G401 (cell line): ENCODE measurements at places on chromosomes 7 and 10.

DNA sequence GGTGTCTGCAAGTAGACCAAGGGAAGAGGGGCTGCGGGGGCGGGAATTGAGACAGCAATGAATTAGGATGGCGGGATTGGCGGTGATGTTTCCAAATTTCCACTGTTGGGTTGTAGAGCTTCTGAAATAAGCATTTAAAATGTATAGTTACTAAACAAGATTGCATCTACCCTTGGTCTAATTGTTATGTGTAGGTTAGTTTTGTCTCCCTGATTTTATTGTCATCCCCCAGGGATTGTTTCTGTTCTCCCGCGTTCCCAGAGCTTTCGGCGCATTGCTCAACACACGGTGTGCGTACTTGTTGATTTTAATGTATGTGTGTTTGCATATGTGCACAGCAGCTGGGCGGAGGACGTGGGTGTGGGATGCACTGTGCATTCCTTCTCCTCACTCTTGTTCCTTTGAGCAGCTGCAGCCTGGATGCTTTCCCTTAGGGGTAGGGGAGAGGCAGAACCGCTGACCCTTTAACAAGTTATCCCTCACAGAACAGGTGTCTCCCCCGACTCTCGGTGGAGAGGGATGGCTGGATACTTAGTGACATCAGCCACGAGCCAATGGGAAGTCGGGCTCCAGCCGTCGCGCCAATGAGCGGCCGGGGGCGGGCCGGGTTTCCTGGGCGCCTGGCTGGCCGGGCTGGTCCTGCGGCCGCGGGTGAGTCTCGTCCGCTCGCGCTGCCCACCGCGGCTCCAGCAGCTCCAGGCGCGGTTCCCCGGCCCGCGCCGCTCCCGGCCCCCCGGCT lies at the start of gene TSPAN33:
TSS of gene TSPAN33 (plus strand) at position 613 of the 739 bp plus-strand sequence. CDS start 274 bp downstream, outside the sequence.
- DNase-seq: peak; percentile 90

DNA sequence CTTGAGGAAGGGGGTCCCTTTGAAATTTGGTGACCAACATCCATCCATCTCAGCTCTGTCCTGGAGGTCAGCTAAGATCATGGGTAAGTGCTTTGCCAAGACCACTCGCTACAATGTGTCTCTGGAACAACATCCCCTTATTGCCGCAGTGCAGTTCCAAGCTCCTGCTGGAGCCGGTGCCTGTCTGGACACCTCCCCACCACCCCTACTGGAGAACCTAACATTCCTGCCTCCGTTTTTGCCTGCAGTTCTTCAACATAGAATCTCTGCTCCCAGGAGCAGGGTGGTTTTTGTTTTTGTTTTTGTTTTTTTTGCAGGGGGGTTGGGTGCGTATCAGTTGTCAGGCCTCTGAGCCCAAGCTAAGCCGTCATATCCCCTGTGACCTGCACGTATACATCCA lies 51.2 kb upstream of the FXYD4 start:
- no peak for DNase-seq

DNA sequence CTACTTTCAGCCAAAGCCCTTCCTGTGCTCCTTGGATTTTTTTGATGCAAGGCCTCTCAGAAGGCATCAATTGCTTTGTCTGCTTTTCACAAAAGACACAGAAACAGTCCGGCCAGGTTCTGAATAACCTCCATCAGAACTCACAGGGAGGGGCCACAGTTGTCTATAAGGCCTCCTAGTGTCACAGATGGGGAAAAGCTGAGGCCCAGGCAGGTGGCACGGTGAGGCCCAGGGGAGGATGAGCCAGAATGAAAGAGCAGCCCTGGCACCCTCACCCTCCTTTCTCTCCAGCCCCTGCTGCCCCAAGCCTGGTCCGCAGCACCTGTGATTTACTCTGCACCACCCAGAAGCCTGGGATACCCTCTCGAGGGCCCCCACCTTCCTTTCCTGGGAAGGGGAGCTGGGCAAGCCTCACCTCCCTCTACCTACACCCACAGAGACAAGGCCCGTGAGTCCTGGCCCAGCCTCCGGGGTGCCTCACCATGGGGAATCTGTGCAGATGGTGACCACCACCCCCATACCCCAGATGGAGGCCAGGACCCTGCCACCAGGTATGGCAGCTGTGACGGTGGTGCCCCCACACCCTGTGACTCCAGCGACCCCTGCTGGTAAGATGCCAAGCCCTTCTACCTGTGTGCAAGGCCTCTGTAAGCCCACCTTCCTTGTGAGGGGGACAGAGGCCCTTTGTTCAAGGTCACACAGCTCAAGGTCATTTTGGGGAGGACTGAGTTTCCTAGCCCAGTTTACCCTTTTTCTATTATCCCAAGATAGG lies 26.2 kb upstream of the ZNF467 start:
- DNase-seq: no peak

DNA sequence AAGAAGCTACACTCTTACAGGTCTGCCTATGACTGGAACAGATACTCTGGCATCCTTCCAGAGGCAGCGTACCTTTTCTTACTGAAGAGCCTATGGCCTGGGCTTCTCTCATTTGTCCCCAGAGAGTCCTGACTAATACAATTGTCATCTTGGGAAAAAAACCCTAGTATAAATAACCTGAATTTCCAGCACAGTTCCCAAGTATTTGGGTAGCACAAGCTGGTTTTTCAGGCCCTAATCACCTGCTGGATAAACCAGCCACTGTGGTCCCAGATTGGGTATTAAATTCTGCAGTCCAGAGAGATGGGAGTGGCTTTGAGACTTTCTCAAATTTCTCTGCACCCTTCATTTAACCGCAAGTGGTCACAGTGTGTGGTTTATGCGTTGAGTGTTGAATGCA lies 186.8 kb upstream of the NEBL start:
- no peak for DNase-seq

- DNase-seq: no peak
Observed at GRCh38 chr10:7561216-7561893, 105.4 kb downstream of the ITIH5 start.

DNA sequence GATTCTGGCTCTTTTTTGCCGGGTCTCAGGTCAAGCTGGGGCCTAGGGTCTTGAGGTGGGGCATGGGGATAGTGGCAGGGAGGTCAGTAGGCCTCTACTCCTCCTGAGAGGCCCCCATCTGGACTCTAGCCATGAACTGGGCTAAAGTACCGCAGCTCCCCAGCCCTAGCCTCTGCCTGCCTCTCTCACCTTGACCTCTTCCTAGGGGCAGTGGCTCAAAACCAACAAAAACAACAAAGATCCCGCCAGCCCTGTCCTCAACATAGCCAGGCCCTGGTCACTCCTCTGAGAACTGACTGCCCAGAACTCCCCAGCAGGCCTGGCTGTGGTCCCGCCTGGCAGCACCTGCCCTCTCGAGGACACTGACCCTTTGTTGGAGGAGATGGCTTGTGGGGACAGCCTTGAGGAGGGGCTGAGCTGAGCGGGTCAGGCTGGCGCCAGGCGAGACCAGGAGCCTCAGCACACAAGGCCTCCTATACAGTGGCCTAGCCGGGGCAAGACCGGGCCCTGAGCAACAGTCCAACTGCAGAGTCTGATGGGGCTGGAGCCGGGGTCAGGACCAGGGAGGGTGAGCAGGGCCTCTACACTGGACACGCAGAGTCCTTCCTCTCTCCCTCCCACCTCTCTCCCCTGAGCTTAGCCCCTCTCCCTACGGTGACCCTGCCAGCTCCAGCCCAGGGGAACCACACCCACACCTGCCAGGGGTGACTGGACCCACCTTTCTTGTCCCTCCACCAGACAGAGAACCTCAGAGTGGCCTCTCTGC lies 11.6 kb upstream of the PPIF start:
- DNase-seq: peak; percentile 69

DNA sequence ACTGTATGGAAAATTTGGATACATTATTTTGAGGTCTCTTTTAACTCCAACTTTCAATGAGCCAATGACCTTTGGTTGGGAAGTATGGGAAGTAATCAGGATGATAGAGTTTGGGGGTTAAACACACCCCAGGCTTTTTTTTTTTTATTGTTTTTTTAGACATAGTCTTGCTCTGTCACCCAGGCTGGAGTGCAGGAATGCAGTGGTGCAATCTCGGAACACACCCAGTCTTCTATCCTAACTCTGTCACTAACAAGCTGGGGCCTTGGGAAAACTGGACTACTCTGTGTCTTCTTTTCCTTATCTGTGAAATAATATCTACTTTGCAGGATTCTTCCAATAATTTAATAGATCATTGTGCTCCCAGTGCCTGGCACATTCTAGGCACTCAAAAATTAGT lies 37.6 kb upstream of the AGBL3 start:
- DNase-seq: no peak

- DNase-seq: no peak
Observed at GRCh38 chr7:159109653-159110035, 35.0 kb downstream of the VIPR2 start.

DNA sequence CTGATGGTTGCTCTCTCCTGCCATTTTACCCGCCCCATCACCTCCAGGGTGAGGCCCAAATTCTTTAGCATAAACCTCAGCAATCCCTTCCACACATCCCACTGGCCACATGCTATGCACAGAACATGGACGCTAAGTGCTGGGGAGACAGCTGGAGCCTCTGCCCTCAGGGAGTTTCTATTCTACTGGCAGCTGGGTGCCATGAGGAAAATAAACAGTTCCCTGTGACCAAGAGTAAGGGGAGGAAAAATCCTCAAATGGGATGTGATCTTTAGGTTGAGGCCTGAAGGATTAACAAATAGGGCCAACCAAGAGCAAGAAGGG lies 1.2 kb downstream of the PARP12 start:
- DNase-seq: no peak

DNA sequence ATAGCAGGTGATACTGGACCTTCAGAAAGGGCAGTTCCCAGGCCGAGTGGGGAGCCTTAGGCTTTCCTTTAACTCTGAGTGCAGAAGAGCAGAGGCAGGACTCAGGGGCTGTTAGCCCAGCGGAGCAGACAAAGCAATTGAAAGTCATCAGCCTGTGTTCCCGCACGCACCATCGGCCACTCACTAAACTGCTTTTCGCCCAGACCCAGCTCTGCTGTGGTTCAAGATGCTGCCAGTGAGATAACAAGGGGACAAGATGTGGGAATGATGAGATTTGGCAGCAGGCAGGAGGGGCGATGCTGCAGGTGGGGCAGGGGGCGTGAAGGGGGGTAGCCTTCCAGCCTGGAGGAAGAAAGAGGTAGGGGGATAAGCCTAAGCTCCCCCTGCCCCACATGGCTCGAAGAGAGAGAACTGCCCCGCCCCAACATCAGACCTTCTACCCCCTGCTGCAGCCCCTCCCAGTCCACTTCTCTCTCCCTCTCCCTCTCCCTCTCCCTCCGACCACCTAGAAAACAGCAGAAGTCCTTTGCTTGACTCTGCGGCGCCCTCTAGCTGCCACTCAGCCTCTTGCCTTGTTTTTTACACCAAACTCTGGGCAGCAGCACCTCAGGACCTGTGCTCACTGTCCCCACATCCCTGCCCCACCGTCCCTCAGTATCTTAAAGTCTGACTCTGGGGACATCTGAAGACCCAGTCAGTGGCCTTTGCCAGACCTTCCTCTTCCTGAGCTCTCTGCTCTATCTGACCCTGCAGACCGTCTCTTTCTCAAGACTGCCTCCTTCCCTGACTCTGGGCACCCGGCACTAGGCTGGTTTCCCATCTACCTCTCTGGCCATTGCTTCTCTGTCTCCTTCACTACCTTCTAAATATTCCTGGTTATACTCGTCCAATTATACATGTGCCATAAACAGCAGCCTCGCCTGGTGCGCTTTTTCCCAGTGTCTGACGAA lies 110.5 kb downstream of the C10orf105 start:
- peak; percentile 87 for DNase-seq

DNA sequence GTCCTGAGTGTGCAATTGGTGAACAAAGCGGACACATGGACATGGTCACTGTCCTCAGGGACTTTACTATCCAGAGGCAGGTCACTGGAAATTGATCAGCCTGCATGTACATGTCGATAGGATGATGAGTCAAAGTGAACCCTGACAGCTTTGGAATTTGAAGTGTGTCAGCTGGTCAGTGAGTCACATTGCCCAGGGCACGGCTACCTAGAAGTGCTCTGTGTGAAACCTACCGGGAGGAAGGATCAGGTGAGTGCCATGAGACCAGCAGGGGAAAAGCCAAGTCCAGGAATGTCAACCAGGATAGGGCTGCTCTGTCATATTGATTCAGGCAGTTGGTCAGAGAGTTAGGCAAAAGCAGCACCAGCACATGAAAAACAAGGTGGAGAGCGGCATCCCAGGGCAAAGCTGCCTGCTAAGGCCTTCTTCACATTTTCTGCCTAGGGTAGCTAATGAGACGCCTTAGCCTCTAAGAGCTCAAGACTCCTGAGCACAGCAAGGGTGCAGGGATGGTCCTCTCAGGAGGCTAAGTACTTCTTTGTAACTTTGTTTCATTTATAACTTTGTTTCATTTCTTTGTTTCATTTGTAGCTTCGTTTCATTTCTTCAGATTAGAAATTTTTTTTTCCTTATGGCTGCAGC lies 19.4 kb upstream of the PDCD4 start:
- DNase-seq: no peak

- DNase-seq: no peak
Observed at GRCh38 chr10:76080991-76081390, 649.6 kb downstream of the LRMDA start.

DNA sequence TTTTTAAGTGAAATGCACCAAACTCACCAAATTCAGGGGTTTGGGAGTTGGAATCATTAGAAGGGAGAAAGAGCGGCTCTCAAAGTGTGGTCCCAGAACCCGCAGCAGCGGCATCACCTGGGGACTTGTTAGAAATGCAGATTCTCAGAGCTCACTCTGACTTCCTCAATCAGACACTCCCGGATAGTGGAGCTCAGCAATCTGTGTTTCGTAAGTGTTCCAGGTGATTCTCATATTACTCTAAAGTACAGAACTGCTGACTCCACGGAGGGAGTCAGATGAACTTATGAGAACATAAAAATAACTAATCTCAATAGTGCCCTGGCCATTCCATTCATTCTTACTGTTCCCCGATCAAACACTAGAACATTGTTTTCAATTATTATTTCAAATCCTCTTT lies 358.7 kb upstream of the MYO3A start:
- DNase-seq: no peak

DNA sequence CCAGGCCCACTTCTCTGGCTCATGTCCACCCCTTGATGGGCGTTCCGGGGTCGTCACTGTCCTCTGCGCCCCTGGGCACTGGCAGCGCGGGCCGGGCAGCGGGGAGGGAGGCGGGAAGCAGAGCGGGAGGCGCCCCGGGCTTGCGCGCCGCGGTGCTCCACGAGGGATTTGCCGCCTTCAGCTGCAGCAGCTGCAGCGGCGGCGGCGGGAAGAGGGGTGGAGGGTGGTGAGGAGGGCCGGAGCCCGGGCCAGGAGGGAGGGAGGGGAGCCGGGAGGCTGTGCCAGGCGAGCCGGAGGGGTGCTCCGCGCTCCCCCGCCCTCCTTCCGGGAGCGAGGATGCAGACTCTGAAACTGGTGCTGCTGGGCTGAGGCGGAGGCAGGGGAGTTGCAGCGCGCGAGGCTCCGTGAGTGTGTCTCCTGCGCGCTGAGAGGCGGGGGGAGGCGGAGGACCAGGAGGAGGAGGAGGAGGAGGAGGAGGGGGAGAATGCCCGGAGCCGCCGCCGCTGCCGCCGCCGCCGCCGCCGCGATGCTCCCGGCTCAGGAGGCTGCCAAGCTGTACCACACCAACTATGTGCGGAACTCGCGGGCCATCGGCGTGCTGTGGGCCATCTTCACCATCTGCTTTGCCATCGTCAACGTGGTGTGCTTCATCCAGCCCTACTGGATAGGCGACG lies at the start of gene LHFPL3:
TSS of gene LHFPL3 (plus strand) at position 308 of the 674 bp plus-strand sequence.
- peak; percentile 17 for DNase-seq
